ENCODE measurements at places on chromosomes 16 and 17.

- DNase-seq: no peak
Observed at GRCh38 chr17:70859829-70860228, 690.5 kb downstream of the KCNJ2 start.

DNA sequence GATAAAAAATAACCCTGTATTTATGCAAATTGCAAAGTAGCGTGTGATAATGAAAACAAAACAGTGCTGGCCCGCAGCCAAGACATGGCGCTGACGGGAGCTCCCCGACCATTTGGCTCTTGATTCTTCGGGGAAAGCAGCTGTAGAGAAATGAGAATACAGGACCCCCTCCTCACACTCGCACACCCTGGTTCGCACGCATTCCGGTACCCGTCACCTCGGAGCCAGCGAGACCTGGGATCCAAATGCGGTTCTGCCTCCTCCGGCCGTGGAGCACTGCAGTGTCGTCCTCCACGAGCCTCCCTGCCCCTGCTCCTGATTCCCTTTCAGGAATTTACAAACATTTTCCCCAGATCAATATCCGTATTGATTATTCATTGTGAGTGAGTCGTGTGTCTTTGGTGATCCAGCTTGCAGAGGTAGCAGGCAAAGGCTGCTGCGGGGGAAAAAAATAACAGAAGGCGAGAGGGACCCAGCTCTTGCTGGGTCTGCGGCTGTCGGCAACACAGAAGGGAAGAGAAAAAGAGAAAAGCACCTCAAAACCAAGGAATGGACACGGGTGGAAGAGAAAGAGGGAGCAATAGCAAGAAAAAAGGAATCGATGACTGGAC, 184.1 kb upstream of the ZFHX3 start:
- no peak for DNase-seq

DNA sequence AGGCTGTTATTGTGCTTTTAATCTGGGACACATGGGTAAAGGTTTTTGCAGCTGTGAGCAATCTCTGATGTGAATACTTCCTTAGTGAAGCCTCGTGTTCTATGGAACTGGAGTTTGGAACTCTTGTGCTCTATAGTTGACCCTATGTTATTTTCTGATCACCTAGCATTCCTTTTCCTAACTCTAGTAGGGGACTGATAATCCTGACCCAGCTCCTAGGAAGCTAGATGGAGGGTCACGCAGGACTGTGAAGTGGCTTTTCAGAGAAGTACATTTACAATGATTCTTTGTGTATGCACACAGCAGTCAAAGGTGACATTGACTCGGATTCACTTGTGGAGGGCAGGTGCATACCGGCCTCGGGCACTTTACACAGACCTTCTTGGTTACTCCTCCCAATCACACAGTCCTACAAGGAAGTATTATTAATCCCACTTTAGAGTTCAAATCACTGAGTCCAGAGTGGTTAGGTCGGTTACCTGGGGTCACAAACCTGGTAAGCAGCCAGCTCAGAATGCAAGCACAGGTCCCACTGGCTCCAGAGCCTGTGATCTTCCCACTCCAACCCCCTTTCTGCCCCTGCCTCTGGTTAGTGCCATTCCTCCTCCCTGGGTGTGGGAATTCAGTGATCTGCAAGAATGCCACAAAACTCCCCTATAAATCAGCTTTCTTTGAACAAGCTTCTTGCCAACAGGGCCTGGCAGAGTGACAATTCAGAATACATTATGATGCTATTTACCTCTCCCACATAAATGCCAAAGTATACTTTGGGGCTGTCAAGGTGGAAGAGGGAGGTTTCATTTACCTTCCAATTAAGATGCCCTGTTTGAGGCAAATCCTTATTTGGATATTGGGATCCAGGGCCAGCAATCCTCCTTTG, 7.1 kb downstream of the CHD9NB start:
- DNase-seq: no peak

- DNase-seq: no peak
Observed at GRCh38 chr16:54962045-54962444, 31.4 kb downstream of the IRX5 start.

DNA sequence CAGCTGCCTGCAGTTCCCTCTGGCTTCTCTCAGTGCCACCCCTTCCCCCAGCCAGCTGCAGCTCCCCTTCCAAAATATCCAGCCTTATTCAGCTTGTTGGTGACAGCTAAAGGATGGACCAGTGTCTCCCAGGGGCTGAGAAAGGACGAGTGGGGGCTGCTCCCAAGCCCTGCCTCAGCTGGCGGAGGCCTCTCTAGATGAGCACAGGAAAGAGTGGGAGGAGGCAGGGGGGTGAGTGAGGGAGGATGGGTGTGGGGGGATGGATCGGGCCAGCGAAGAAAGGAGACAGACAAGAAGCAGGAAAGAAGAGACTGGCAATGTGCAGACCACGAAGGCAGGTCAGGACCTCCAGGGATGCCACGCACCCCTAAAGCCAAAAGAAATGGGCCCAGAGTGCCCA, 17.5 kb downstream of the PIPOX start:
- DNase-seq: no peak

- DNase-seq: no peak
Observed at GRCh38 chr16:86512860-86513470, 2.6 kb downstream of the FOXF1 start.
